Activated T-helper 9 cell treated with anti-CD3 and anti-CD28 coated beads, Interleukin-2, amount 50 U/mL, for 16 hours (primary cell): ENCODE measurements at places on chromosomes 5 and 9.

DNA sequence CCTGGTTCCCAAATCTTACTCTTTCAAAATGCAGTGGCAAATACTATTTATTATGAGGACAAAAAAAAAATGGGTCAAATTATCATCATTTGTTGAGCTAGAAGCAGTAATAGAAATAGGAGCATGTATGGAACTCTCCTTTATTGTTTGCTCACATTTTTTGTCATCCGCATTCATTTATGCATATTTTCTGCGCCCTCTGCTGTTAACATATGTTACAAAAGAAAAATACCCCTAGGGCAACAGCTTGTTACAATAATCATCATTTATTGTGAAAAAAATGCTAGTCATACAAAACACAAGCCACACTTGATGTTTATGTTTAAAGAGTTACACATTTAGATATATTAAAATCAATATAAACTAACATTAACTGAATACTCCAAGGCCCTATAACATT, 328.2 kb downstream of the TUSC1 start:
- no peak for DNase-seq

DNA sequence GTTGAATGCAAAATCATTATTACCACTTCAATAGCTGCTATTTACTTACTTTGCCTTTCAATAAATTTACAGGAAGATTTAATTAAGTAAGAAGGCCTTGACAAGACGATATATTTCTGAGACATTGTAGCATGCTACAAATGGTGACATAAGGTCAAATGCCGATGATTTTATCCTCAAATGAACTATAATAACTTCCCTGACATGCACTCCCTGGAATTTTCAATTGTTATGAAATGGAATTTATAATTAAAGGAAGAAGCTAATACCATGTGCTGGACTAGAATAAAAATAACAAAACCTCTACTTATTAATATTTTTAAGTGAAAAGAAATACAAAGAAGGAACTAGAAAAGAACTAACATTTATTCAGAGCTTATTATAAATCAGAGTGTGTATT, 30.2 kb upstream of the ITGA1 start:
- DNase-seq = no peak

- no peak for DNase-seq
Observed at GRCh38 chr5:38330207-38330606, 71.8 kb downstream of the EGFLAM start.

DNA sequence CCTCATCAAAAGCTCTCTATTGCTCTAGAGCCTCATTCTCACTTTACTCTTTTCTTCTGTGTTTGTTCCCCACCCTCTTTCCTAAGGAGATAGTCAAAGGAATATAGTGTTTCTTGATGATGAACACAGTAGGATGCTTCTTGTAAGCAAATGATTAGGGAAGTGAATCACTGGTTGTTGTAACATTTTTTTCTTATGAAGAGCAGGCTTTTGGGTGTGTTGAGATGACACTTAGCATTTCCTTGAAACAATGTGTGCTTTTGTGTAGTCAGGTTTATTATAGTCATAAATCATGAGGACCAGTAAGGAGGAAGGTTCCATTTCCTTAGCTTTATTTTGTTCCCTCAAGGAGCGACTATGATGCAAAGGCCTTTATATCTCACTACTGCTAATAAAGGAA, 1991.3 kb upstream of the C9orf72 start:
- DNase-seq = no peak

GRCh38 chr9:91604451-91605179, 181.0 kb upstream of the NFIL3 start:
- no peak for DNase-seq

- DNase-seq = no peak
Observed at GRCh38 chr5:31218978-31219377, 25.5 kb downstream of the CDH6 start.

DNA sequence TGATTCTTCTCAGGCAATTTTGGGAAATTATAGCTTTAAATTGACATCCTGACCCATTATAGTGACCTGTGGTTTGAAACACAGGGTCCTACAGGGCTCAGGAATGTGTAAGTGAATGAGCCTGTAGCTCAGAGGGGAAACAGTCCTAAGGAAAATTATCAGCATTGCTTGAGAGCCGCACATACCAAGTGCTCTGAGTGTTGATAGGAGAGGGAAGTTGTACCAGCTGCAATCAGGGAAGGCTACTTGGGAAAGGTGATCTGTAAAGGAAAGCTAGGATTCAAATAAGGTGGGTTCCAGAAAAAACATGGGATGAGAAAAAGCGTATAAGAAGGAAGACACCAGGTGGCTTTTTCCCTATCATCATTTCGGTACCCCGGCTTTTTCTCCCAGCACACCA, 4.4 kb upstream of the SLC25A51 start:
- no peak for DNase-seq

DNA sequence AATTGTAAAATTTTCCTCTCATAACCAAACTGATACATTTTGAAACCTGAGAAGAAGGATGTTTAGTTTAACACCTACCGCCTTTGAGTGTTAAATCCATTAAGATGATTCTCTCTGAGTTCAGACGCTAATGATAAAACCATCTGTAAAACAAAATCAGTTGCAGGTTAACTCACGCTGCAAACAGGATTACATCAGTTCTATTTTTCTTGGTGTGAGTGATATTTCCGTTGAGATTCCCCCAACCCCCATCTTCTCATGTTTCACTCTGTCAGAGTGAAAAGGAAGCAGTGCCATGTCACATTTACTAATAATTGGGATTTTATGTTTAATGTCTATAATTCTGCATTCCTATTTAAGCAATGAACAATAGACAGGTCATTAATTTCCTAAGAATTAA, 146.5 kb downstream of the FANCC start:
- no peak for DNase-seq

DNA sequence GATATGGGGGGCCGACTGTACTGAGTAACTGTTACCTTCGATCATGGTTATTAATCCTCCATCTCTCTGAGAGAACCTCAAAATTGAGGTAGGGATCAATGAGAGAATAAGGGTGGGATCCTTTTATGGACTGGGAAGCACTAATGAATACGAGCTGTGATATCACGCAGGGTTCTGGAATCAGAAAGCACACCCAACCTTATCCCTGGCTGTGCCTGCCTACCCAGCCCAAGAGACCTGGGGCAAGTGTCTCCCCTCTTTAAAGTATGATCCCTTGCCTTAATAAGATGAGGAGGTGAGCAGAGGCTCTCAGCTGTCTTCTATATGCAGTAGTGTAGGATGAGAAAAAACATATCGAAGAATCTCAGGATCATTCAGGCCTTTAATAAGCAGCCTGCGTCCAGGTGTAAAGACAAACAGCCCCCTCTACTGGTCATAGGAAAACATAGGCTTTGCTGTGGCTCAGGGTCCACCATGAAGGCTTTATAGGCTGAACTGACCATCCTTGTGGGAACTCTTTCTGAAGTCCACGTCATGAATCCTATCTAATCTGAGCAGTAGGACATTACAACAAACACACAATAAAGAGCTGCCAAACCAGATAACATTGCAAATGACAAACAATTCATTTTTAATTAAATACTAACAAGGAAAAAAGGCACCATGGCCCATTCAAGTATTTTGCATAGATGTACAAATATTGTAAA, 16.8 kb downstream of the NIPAL4 start:
- no peak for DNase-seq

DNA sequence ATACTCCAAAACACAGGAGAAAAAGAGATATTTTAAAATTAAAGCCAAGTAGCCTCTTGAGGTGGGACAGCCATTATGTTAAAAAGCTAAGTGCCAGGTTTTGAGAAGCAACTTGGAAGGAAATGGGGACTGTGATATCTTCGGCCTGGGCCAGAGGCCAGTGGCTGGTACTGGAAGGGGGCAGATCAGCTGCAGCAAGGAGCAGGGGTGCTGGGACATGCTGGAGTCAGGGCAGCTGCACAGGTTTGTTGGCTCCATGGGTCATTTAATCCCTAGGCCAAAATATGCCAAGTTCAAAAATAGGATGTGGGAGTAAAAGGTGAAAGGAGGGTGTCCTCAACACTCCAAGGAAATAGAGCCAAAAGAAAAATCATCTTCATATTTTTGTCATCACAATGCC, 30.0 kb downstream of the ADRB2 start:
- no peak for DNase-seq

DNA sequence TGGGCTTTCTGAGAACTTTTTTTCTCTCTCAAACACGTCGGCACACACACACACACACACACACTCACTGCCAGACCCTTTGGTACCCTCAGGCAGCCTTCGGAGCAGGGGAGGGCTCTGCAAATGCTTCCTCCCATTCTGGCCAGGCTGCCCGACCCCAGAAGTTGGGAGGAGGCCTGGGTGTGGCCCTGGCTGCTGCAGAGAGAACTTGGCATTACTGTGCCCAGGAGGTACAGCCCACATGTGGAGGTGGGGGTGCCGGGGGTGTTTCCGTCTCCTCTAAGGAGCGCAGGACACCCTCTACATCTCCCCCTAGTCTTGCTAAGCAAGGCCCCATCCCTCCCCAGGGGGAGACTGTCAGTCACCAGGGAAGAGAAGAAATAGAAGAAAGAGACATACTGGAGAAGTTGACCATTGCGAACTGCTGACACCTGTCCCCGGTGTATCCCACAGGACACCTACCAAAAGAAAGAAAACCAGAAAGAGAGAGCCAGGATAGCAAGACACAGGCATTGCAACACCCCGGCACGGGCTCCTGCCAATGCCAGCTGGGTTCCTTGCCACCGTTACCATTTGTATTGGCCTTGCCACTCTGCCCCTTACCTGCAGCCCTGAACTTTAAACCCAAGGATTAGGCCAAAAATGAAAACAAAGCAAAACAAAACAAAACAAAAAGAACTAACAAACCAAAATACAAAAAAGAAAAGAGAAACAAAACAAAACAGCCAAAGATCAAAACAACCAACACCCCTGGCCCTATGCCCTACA, 69.3 kb downstream of the PSD2 start:
- no peak for DNase-seq

DNA sequence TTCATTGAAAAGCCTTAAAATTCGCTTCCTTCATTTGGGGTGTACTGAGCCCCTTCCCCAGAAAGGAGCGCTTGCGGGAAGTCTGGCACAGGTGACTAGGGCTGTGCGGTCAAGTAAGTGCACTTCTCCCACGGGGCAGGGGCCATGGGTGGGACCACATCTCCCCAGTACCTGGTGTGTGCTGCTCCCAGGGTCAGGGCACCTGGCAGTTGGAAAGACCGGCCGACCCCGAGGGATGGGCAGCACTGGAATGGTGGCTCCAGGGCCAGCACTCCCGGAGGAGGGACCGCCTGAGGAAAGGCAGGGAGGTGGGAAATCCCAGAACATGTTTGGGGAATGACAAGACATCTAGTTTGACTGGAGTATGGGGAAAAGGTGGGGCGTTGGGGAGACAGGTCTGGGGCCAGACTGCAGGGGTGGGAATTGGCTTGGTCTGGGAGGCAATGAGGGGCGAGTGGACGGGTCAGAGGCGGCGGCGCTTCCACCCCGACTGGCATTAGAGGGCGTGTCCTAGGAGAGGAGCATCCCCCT, 727 bp upstream of the GLIPR2 start:
- no peak for DNase-seq
